Activated naive CD4-positive, alpha-beta T cell (primary cell): ENCODE measurements at places on chromosomes 2 and 18.

DNA sequence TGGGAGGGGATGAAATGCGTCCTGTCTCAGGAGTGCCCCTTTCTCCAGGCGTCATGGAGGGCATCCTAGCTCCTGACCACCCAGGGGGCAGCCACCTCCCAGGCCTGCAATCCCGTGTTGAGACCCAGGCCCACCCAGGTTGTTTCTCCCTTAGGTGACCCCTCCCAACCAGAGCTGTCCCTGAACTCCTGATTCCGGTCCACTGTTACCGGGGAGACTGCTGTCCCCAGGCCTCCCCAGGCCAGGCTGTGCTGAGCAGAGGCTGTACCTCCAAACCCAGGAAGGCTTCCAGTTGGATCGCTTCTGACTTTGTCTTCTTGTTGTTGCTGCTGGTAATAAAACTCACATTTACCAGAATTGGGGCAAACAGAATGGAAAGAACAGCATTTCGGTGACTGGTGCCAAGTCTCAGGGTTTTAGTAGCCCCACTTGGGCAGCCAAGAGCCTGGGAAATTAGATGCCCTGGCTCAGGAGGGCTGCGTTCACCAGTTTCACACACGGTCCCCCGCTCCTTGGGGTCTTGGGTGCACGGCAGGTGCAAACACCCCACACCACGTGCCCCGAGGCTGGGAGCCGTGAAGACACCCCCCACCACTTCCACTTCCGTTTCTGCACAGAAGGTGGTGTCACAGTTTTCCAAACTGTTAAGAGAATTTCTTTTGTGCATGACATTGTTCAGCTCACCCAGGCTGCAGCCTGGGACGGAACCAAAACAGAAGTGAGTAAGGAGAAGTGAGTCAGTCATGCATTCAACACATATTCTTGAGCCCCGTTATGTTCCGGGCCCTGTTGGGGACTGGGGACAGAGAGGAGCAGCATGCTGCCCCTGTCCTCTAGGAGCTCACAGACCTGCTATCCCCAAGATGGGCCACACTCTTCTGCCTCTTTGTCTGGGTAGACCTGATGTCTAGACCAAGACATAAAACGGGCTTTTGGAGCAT lies 29.4 kb downstream of the ITM2C start:
- no peak for DNase-seq

GRCh38 chr2:152729844-152730243 lies 11.4 kb downstream of the ARL6IP6 start:
- no peak for DNase-seq

- no peak for DNase-seq
Observed at GRCh38 chr2:156797832-156798231, 361.7 kb downstream of the GPD2 start.

- DNase-seq = no peak
Observed at GRCh38 chr2:28430788-28431418, 38.2 kb downstream of the FOSL2 start.

GRCh38 chr2:184444623-184445223 lies 153.6 kb upstream of the ZNF804A start:
- no peak for DNase-seq

GRCh38 chr2:55268288-55268906 lies 634 bp downstream of the MTIF2 start:
- no peak for DNase-seq

DNA sequence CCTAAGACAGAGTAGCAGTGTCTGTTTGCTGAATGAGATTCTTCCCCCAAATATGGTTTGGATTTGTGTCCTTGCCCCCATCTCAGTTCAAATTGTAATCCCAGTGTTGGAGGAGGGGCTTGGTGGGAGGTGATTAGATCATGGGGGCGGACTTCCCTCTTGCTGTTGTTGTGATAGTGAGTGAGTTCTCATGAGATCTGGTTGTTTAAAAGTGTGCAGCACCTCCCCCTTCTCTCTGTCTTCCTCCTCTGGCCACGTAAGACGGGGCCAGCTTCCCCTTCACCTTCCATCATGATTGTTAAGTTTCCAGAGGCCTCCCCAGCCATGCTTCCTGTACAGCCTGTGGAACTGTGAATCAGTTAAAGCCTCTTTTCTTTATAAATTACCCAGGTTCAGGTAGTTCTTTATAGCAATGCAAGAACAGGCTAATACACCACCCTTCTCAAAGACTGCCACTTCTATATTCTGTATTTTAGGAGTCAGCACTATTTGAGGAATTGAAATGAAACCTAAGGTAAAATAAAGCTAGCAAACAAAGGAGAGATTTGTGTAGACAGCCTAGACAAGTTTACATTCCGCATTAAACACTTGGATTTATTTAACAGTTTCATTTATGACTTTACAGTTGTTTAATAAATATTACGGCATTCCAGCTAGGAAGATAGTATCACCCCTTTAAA lies 21.6 kb downstream of the FBXO36 start:
- DNase-seq = no peak

- no peak for DNase-seq
Observed at GRCh38 chr2:85158559-85159273, 25.5 kb downstream of the TCF7L1 start.

DNA sequence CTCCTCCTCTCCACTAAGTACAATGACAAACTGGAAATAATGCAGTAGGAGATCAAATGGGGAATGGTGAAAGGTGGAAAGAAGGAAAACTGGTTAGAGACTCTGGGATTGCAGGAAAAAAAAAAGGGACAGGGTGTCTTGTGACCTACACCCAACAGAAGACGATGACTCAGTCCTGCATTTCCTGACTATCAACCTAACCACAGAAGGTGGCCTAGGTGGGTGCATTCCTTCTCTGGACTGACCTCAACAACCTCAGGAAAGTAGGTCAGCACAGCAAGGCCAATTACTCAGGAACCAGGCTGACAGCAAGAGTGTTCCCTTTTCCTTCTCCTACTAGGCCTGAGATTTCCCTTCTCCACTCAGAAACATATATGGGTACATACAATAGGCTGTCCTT lies 1386.4 kb upstream of the ZEB2 start:
- no peak for DNase-seq

DNA sequence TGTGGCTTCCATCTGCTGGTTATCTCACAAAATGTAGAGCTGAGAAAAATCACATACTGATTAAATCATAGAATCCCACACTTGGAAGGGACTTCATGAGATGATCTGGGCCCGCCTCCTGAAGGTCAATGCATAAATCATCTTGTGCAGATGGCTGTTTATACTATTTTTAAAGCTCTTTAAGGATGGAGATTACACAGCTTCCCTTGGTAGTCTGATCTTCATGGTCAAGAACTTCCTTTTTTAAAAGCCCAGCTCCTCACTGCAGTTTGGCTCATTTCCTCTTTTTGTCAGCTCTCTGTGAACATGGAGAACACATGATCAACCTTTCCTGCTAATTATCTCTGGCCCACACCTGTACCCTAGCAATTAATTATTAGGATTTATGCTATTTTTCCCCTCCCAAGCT lies 25.9 kb downstream of the GCG start:
- no peak for DNase-seq
